NCI-H187 treated with DMSO at 0.1 percent for 48 hours (cell line): ENCODE measurements at places on chromosomes 12 and 14.

DNA sequence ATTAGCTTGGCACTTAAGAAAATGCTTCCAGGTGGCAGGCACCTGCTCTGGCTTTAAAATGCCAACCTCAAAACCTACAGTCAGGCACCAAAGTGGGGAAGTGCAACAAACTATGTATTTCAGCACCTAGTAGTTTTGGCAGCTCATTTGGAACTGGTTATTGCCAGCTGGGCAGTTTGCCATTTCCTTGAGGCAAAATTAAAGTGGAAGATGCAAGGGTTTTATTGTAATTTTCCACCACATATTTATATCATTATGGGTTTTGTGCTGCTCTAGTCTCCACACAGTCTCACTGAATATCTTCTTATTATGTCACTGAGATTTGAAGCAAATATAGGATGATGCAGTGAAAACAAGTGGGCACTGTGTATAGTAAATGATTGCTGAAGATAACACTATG, 117.0 kb downstream of the PRKD1 start:
- DNase-seq, result no peak

DNA sequence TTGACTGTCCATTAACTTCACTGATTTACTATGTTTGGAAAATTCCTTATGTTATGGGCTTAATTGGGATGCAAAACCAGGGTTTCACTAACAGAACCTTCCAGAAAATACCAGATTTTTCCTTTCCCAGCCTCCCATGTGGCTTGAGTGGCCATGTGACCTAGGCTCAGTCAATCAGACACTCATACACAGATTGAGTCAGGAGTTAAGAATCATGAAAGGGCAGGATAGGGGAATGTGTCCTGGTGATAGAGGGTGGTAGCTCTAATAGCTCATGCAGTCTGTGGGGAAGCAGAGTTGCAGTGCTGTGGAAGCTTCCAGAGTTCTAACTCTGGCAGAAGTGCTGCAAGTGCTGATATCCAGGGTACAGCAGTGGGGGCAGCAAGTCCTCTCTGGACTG, 134.1 kb upstream of the IFNG-AS1 start:
- DNase-seq, result no peak

GRCh38 chr14:24978862-24979724, 70.9 kb downstream of the STXBP6 start:
- DNase-seq, result no peak

GRCh38 chr12:131673888-131674257, 37.0 kb upstream of the SFSWAP start:
- DNase-seq, result no peak

- peak; percentile 99 for DNase-seq
Observed at GRCh38 chr14:24366721-24367513, 1.1 kb upstream of the NFATC4 start.

DNA sequence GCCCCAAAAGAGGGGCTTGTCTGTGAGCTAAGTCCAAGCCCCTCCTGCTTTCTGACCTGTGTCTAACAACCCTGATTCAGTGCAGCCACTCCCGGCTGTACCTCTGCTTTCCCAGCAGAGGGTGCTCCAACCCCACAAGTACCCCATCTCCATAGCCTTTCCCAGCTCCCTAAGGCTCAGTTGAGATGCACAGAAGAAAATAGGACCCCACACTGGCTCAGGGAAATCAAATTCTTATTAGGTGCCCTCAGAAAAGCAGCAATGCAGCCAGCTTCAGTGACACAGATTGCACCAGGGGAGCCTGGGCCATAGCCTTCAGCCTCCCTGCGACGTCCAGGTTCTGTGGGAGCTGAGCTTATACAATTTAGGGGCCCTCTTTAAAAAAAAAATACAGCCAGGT, 49.9 kb downstream of the LRRC74A start:
- peak; percentile 49 for DNase-seq

- no peak for DNase-seq
Observed at GRCh38 chr12:112380663-112381405, 1.4 kb downstream of the HECTD4 start.

DNA sequence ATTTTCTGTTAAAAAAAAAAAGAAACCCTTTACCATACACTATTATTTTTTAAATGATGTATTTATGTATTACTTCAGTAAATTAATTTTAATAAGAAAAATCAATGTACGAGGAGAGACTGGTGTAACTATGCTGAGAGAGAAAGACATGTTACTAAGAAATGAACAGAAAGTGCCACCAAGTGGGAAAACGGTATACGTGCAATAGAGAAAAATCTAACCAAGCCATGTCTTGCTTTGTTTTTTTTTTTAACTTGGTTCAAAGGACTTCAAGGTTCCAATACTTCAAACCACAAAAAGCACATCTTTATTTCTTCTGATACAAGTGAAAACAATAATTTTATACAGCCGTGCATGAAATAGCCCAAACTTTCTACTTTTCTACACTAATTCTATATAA, 22.9 kb downstream of the NDUFA12 start:
- DNase-seq, result no peak

DNA sequence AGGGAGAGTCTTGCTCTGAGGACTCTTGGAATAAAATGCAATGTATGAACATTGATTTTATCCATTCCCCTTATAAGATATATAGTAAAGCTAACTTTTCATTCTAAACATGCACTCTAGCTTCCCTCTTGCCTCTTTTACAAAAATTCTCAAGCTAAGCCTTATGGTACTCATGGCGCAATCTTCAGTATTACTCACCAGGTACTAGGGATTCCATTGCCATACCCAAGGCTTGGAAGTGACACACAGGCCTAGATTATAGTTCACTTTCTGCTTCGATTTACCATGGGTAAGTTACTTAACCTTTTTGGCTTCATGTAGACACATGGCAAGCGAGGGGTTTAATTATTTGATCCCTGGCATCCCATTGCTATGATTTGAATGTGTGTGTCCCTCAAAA, 331.5 kb downstream of the LRIG3 start:
- no peak for DNase-seq

DNA sequence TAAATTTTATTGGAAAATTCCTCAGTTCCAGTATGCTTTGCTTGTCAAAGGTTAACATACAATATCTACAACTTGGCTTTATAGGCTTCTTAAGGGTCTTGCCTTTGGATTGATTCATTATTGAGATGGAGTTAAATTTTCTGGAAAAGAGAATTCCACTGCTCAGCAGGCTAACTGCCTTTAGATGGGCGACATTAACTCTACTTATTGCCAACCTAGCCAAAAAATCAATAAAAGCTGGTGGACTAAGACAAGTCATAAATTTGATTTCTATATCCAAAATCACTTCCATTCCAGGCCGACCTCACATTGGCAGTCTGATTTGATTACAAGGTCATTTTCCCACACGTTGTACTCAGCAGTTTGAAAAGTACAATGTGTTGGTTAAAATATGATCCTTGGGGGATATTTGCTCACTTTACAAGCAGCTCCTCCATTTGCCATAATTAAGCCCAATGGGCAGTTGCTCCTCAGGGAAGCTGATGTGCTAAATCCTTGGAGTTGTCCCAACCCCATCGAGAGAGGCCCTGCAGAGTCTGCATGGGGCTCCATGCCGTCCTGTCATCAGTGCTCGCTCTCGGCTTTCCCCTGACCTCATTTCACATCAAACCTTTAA, 36.1 kb upstream of the CRY1 start:
- no peak for DNase-seq

DNA sequence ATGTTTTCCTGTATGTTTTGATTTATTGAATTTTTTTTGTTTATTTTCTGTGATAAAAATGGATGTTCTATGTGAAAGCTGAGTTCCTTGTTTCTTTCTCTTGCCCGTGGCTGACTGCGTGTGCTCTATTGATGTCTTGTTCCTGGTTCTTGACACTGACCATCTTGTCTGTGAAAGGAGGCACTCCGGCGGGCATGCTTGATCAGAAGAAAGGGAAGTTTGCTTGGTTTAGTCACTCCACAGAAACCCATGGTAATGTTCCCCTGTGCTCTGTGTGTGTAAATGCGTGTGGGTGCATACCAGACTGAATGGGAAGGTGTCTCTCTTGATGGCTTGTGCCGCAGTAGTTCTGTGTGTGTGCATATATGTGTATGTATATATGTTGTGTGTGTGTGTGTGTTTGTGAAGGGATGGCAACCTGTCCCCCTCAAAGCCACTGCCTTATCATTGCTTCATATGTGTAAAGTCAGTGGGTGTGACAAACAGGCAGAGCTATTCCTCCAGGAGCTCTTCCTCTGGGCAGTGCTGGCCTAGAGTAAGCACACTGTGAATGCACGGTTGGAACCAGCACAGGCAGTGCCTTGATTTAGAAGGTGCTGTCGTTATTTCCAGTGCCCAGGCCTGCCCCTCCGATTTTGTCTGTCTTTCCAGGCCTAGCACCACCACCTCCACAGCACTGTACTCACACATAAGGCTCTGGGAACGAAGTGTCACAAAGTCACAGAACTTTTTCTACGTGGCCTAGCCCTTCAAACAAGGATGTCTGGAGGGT, 247.3 kb upstream of the FKBP4 start:
- DNase-seq, result no peak

GRCh38 chr14:72793156-72793939, 100.6 kb downstream of the DPF3 start:
- DNase-seq, result no peak

DNA sequence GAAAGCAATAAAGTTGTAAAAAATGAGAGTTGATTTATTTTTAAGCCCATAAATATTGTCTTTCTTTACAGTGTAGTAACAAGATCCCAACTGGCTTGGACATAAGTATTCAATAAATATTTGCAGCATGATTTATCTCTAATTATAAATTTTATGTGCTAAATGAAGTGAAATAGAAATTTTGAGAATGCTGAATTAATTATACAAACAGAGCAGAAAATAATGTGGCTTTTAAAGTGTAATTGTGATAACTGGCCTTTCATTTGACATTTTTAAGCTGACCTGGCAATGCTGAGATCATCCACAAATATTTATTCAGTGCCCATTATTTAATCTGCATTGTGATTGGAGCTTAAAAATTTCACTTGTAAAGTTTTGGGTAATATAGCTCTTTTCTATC, 201.6 kb upstream of the NAV3 start:
- no peak for DNase-seq

- DNase-seq, result no peak
Observed at GRCh38 chr14:51023964-51024363, 70.9 kb downstream of the TRIM9 start.

GRCh38 chr14:74414403-74415114, 11.5 kb downstream of the SYNDIG1L start:
- DNase-seq, result no peak

GRCh38 chr12:1665366-1665765, 25.5 kb upstream of the ADIPOR2 start:
- DNase-seq, result no peak

GRCh38 chr14:63777024-63777423, 49.2 kb upstream of the SGPP1 start:
- DNase-seq, result no peak

GRCh38 chr14:44606576-44606975, 99.5 kb upstream of the FSCB start:
- no peak for DNase-seq

DNA sequence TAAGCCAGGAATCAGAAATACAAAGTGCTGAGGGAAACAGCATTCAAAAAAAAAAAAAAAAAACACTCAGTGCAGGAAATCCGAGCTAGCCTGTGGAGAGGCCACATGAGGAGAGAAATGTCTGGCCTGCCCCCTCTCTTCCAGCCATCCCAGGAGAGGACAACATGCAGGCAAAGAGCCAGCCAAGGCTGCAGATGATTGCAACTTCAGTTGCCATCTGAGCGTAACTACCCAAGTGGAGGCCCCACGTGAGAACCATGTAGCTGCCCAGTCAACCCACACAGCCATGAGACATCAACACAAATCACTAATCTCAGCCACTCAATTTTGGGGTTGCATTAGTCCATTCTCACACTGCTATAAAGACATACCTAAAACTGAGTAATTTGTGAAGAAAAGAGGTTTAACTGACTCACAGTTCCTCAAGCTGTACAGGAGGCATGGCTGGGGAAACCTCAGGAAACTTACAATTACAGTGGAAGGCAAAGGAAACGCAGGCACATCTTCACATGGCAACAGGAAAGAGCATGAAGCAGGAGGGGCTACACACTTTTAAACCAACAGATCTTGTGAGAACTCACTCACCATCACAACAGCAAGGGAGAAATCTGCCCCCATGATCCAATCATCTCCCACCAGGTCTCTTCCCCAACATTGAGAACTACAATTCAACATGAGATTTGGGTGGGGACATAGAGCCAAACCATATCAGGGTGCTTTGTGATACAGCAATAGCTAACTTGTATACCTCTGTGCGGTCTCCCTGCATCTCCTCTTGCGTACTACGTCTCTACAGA, 161.1 kb downstream of the PIWIL1 start:
- peak; percentile 70 for DNase-seq

- DNase-seq, result no peak
Observed at GRCh38 chr12:130644566-130644965, 71.5 kb downstream of the RIMBP2 start.

DNA sequence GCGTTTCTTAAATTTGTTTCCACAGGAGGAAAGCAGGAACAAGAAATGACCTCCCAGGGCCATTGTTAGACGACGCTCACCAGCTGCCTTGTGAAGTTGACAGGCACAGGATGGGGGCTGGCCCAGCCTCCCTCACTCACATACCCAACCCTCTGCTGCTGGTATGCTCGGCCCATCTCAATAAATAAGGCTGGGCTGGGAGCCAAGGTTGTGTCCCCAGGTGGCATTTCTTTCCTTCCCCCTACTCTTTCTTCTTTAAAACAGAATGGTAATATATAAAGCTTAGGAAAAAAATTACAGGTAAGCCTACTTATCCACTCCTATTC, 93.0 kb downstream of the ACTN1 start:
- no peak for DNase-seq

- no peak for DNase-seq
Observed at GRCh38 chr14:32977913-32978312, 39.2 kb downstream of the NPAS3 start.

DNA sequence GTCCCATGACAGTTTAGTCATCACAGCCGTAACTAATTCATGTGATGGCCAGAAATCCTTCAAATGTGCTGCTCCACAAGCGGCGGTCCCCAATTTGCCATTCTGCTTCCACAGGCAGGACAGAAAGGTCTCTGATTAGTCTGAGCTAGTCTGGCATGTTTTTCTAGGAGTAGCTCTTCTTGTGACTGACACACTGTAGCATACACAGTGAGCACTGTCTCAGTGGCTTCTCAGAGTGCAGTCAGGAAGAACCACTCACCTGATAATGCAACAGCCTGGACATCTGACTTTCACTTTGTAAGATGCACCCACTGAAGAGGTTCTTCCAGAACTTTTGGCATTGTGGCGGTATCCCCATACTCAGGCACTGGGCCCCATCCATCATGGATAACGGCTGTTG, 1266.2 kb downstream of the TMEM121 start:
- DNase-seq, result no peak

DNA sequence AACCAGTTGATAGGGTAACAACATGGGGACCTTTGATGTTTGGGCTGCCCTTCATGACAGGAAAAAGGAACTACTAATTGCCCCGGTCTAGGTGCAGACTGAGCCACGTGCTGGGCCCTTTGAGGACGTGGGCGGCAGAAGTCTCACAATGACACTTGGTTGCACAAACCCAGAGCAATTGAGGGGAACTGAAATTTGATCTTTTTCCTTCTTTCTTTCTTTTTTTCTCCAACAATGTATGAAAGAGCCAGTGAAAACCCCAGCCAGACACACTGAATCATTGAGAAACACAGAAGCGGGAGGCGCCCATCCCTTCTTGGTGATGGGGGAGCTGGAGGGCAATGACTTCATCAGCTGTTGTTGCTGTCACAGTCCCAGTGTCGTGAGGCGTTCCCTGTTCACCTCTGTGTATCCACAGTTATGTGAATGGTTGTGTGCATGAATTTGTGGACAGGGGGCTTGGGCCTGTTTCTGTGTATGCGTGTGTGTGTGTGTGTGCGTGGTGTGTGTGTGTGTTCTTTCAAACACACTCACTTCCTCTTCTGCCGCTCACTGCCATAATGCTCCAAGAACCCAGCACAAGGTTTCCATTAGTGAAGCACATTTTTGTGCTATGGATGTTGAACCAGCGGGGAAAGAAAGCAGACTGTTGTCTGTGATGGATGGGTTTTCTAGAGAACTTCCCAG, 137.5 kb upstream of the CCND2 start:
- no peak for DNase-seq
